IPS DF 19.7 (cell line): ENCODE measurements at places on chromosomes 3 and 15.
A peak's percentile ranks its signal among the peaks of the same experiment; 100 is the strongest.

DNA sequence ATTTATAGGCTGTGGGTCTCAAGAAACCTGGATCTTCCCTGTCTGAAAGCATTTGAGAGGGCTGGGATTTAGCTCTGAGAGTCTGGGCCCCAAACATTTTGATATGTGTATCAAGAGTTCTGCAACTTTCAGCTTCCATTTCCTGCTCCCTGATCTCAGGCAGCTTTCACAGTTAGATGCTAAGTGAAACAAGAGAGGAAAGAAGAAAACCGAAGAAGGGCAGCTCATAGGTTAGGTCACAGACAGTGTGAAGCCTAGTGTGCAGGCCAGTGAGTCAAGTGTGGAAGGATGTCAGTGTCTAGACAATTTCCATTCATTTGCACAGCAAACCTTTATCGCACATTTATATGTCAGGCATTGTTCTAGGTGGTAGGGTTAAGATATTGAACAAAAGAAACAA lies 173.6 kb upstream of the PROK2 start:
- DNase-seq = no peak

GRCh38 chr3:140343211-140344081 lies 334.4 kb upstream of the TRIM42 start:
- DNase-seq = no peak

GRCh38 chr3:50147447-50147846 lies 7.7 kb upstream of the SEMA3F start:
- DNase-seq = no peak

GRCh38 chr3:11482021-11482420 lies 161.7 kb downstream of the VGLL4 start:
- DNase-seq = no peak

DNA sequence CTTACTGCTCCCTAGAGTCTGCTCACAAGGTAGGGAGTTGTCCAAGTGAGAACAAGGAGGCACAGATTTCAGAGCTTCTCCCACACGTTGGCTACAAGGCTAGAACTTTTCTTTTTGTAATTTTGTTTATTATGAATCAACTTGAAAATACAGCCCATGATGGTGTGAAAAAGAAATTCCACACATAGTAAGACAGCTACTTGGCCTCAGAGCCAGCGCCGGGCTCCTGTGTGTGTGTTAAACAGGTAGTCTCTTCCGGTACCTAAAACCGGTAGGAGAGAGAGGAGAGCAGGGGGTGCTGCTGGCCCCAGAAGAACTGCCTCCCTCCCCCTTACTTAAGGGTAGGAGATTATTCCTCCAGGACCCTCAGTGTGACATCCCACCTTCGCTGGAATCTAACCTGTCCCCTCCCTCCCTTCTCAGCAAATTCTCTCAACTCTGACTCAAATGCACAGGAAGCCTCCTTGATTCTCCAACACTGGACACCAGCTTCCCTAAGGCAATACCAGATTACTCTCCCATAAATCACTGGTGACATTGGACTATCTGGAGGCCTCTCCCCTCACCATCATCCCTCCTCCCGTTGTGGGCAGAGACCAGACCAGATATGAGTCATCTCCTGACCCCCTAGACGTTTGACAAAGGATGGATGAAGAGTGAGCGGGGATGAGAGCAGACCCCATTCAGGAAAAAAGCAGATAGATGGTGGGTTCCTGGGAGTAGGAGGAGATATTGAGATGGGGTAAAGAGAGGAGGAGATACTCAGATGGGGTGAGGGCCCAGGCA lies 4.5 kb upstream of the IP6K1 start:
- no peak for DNase-seq

DNA sequence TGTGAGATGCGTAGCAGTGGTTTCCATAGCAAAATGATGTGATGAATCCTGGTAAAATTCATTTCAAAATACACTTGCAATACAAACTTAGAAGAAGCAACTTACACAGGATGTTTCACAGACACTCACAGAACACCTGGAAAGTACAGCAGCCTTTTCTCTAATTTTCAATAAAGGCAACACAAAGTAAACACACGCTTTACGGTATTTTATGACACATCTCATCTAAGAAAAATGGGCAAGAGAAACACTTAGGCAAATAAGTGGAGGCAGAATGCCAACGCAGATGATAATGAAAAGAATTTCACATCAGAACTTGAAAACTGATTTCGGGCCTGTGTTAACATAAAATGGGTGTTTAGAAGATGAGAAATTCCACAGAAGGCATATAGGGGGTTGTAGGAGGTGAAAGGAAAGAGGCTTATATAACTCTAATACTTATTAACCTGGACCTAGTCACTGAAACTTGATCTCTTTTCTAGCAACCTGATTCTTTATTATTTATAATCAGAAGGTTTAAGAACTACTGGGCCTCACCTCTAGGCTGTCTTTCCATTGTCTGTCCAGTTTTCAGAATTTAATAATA lies 25.6 kb upstream of the MAP3K13 start:
- no peak for DNase-seq

DNA sequence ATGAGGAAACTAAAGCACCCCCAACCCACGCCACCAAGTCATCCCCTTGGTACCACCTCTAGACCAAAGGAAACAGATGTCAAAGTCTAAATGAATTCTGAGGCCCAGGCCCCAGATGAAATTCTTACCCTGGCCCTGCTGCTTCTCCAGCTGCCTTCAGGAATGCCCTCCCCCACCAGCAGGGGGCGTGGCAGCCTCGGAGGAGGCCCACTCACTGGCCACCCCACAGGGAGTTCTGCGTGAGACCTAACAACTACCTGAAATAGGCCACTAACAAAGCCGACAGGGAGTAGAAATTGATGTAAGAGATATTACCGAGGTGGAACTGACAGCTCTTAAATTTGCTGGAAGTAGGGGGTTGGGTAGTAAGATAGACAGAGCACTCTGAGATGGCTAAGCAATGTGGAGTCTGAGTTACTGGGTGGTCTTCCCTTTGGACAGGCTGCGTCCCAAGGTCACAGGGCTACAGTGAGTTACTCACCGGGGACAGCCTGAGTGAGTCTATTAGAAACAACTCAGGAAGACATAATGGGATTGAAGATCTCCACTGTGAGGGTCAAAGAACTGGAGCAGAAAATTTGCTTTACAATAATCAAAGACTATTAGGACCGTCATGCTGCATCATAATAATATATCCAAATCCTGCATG lies 240.7 kb downstream of the SHOX2 start:
- no peak for DNase-seq

GRCh38 chr3:156299569-156299968 lies 179.2 kb downstream of the KCNAB1 start:
- no peak for DNase-seq

DNA sequence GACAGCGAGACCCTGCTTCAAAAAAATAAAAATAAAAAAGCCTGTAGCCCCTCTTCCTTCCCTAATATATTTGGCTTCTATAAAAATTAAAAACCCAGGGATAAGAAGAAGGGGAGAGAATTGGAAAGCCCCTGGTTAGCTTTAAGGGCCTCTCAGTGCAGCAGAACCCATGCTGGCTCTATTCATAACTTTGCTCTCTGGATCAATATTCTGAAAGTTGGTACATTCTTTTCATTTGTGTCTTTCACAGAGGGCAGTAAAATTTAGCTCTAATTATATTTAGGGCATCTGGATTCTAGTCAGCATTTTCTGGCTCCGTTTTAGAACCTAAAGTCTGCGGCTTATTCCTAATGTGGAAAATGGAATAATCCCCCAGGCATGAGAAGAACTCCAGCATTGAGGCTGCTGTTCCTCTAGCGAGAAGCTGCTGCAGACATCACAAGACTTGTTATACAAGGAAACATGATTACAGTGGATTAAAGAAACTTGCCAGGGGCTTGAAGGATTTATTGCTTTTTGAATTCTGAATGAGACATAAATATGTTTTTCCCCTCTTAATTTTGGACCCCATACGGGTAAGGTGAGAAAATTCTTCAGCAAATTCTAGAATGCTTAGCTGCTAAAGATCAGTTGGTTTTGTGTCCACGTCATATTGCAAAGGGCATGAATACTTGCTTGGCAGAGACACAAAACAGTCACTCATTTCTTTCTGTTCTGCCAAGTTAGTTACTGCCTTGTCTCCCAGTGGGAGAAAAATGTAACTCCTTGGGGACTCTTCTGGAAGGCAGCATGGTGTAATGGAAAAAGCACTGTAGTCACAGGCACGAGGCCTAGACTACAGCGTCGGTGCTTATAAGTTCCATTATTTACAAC lies 177.7 kb downstream of the VGLL4 start:
- no peak for DNase-seq

DNA sequence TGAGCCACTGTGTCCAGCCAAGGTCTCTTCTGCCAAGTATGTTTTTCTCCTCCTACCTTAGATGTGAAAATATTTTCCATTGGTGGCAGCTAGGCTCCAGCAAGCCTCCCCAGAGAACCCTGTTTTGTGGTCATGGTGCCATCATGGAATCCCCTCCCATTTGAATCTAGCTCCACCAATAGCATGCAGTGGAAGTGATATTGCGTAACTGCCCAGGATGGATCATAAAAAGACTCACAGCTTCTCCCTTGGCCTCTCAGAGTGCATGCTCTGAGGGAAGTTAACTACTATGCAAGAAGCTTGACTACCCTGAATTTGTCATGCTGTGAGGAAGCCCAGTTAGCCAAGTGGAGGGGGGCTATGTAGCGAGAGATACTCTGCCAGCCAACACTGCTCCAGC lies 27.5 kb downstream of the CRYGS start:
- no peak for DNase-seq

GRCh38 chr15:68783226-68784058 lies 37.3 kb downstream of the ANP32A start:
- peak; percentile 40 for DNase-seq

GRCh38 chr3:189690237-189690636 lies 59.0 kb downstream of the TP63 start:
- DNase-seq = no peak

DNA sequence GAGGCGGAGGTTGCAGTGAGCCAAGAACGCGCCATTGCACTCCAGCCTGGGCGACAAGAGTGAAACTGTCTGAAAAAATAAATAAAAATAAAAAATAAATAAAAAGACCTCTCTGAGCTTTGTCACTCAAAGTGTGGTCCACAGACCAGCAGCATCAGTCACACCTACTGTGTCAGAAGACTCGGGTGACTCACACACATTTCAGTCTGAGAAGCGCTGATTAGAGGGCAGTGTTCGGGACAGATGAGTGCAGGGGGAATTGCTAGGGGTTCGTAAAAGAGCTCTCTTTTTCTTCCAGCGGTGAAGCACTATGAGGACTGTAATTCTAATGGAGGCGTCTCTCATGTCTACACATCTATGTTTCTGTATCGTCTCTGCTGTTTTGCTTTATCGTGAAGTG lies 5.7 kb downstream of the PODXL2 start:
- no peak for DNase-seq

DNA sequence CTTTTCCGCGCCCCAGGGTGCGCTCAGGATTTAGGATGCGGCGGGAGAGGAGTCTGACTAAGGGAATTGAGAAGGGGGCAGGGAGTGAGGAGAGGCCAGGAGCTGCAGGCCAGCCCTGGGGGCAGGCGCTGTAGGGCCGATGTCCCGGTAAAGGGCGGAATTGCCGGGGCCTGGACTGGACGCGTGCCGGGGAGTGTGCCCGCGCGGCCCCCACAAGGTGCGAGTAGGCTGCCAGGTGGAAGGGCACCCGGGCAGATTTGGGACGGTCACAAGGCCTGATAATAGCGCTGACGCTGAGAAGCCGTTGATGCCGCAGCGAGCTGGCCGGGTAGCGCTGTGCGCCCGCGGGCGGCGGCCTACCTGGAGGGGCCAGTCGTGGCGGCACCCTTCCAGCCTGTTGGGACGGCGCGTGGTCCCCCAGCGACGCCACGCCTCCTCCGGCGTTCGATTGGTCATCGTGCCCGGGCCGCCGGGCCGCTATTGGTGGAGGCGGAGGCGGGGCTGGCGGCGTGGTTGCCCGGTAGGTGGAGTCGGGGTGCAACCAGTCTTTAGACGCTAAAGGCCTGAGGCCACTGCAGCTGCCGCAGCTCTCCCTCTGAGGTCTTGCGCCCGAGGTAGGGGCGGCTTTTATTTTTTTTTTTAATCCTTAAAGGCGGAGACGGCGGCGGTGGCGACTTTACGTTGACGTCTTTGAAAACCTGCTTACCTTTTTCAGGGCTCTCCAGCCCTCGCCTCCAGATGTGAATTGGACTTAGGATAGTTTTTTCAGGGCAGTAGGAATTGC lies 903 bp downstream of the SLC25A38 start:
- DNase-seq = peak; percentile 67

DNA sequence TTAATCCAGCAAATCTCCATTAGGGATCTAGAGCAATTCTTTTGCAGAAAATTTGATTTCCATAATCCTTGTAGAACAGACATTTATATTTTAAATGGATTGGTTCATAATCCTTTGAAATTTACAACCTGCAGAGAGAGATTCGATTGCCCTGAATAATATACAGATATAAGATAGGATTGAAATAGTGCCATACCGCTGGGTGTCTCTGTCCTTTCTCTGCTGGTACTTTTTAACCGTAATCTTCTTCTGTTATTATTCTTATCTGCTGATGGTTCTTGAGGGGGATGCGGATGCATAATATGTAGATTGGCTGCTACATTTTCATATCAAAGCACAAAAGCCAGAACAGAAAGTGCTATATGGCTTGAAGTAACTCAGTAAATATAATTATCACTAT lies 182.2 kb downstream of the CFAP20DC start:
- DNase-seq = no peak

- no peak for DNase-seq
Measured at GRCh38 chr3:42192334-42193200, 73.4 kb downstream of the CCK start.

GRCh38 chr3:14186854-14187458 lies 8.3 kb downstream of the LSM3 start:
- no peak for DNase-seq

DNA sequence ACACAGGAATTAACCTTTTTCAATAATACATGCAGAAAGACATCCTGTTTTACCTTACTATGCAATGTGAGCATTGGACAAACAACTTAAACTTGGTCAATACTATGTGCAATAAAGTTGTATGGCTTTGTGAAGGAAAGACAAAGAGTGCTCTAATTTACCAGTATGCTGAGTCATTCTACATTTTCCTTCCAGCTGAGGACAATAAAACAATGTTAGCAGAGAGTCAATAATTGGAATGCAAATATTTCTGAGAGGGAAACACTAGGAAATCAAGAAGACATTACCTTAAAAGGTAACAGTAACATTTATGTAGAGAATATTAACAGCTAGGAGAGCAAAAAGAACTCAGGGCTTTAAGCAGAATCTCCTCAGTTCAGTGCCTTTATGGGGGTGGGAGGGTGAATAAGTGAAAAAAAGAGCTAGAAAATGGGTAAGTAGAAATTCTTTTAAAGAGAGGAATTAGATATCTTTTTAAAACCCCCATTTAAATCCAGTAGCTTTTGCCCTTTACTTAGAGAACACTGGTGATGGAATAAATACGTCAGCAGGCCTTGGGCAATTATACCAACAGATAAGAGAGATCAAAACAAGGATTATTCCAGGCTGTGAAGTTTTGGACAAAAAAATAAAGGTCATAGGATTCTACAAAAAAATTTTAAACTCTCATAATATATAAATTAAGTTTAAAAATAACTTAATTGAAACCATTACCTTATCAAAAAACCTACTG lies 11.6 kb upstream of the HGD start:
- no peak for DNase-seq

- no peak for DNase-seq
Measured at GRCh38 chr3:173892547-173892946, 495.0 kb downstream of the NLGN1 start.
